ENCODE measurements at places on chromosomes 3 and 15.

DNA sequence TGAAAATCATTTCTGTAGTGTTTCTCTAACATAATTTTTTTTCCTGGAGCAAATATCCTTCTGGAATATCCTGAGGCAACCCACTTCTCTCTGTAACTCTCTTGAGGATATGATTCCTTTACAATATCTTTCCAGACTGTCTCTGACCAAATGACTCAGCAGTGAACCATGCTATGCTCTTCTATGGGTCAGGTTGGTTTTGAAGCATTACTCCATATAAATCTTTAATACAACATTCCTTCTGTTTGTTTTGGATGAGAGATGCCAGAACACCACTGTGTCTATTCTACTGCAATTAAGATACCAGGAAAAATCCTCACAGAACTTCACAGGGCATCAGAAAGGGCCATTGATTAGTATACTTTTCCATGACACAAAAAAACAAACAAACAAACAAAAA, 626.4 kb upstream of the ZNF385D start:
- no peak for DNase-seq

GRCh38 chr3:113454057-113454456, 12.8 kb upstream of the CFAP44 start:
- DNase-seq: no peak

- DNase-seq: no peak
Measured at GRCh38 chr15:32867313-32867626, 149.5 kb downstream of the GREM1 start.

GRCh38 chr15:29571792-29572431, 250.4 kb downstream of the TJP1 start:
- DNase-seq: peak; percentile 53

- no peak for DNase-seq
Measured at GRCh38 chr3:156406393-156406792, 148.5 kb downstream of the SSR3 start.

GRCh38 chr3:150519026-150519425, 27.3 kb downstream of the SERP1 start:
- no peak for DNase-seq

DNA sequence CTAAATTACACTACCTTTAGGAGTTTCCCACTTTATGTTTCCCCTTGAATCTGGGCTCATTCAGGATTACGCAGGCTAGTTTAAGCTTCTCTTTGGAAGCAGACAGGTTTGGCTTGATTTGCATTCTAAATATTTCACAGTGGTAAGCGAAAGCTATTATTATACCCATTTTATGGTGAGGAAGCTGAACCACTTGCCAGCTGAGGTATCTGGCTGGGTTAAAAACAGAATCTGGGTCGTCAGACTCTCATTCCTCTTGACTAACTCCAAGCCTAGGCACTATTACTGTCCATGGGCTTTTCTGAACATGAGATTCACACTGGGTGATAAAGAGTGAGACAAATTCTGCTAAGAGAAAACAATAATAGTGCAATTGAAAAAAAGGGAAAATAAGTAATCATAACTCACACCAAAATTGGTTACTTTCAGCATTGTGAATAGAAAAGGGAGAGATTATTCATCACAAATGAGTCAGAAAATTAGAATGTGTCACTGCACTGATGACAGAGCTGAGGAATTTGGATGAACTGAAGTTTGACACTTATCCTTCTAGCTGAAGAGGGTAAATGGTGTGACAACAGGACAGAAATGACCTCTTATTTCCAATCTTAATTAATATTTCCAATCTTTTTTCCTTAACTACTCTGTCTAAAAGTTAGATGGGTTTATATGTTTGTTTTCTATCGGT, 211.3 kb downstream of the TIGIT start:
- no peak for DNase-seq

DNA sequence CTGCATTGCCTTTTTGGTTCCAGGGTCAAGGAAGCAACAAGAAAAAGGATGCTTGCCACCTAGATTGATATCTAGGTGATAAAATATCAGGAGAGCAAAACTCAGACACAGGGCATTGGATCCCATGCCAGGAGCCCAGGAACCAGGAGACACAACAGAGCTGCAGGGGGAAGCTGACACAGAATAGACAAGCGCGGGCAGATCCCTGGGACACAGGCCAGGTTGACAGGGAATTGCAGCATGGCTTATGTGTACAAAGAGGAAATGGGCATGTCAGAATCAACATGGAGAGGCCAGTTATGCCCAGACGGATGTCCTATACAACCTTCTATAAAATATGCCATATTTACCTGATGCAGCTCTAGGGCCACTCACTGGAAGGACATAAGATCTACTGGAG, 84.2 kb downstream of the SEMA6D start:
- no peak for DNase-seq

DNA sequence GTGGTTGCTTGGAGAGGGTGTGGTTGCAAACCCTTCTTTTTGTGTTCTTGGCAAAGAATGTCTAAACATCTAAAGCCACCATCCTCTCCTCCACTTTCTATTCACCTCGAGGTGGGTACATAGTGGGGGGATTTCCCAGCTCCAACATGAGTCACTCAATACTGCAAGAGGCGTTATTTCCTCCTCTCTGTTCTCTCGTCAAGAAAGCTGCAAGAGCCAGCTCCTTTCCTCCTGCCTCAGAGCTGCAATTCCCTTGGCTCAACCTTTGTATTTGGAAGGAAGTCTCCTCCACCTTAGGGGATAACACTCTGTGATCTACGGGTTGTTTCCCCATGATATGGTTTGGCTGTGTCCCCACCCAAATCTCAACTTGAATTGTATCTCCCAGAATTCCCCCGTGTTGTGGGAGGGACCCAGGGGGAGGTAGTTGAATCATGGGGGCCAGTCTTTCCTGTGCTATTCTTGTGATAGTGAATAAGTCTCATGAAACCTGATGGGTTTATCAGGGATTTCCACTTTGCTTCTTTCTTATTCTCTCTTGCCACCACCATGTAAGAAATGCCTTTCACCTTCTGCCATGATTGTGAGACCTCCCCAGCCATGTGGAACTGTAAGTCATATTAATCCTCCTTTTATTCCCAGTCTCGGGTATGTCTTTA, 138.4 kb downstream of the PLCL2 start:
- no peak for DNase-seq

GRCh38 chr3:156649681-156650080, 24.7 kb upstream of the TIPARP start:
- DNase-seq: no peak

Measured in testis (tissue), 5 donors.